ENCODE measurements at places on chromosomes 12 and 14.
A peak's percentile ranks its signal among the peaks of the same experiment; 100 is the strongest.

DNA sequence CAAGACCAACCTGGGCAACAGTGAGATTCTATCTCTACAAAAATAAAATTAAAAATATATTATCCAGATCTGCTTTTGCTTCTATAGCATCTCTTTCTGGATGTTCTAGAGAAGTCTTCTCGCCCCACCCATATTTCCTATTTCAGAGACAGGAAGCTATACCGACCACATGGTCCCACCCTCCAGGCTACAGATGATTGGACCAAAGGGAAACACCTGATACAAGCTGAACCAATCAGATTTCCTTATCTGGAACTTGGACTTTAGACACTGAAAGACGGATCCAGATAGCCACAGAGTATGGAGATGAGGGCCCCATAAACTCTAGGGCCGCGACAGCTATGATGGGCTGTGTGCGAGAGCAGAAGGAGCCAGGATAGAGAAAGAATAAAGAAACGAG lies 48.7 kb downstream of the CCDC60 start:
- no peak for DNase-seq

DNA sequence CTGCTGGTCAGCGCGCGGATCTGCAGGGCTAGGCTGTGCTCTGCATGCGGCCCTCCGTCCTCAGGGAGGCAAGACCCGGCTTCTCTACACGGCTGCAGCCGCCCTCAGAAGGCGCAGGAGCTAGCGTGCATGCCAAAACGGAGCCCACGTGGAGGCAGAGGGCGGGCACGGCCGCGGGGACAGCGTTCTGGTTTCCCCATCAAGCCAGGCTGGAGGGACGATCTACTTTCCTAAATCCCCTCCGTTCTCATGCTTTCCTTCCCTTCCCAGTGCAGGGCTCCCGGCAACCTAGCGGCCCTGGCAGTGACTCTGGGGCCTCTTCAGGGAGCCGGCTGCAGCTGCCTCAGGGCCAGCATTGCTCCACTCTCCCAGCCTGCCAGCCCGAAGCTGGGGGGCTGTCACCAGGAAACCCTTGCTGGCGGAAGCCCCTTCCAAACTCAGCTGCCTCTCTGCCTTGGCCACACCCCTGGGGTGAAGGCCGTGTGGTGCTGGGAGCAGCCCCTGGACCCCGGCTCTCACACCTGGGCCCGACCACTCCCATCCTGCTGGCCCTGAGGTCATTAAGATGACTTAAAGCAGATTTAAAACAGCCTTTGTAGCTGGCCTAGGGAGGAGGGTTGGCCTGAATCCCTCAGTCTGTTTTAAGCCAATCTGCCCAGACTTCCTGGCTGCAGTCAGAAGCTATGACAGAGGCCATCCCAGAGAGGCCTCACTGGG lies 9.2 kb upstream of the GOLGA3 start:
- DNase-seq, result no peak

DNA sequence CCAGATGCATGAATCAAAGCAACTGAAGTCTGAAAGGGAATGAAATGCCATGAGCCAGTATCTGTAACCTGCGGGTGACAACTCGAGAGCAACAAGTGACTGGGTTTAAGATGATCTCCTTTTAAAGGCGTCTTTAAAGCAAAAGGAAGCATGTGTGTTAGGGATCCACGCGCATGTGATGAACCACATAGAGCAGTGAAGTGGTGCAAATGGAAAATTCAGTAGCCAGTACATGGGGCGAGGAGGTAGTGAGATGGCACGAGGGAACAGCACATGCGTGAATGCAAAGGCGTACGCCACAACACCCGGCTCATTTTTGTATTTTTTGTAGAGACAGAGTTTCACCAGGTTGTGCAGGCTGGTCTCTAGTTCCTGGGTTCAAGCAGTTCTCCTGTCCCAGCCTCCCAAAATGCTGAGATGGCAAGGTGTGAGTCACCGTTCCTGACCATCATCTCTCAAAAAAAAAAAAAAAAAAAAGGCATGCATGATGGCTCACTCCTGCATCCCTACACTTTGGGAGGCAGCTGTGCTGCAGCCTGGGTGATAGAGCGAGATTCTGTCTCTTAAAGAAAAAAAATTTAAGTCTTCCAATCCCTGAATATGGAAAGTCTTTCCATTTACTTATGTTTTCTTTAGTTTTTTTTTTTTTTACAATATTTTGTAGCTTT lies 24.6 kb upstream of the BCL7A start:
- DNase-seq, result no peak

- DNase-seq, result no peak
Measured at GRCh38 chr14:61854898-61855297, 92.7 kb downstream of the SNAPC1 start.

- no peak for DNase-seq
Measured at GRCh38 chr12:13097491-13098011, 5.9 kb downstream of the GSG1 start.

DNA sequence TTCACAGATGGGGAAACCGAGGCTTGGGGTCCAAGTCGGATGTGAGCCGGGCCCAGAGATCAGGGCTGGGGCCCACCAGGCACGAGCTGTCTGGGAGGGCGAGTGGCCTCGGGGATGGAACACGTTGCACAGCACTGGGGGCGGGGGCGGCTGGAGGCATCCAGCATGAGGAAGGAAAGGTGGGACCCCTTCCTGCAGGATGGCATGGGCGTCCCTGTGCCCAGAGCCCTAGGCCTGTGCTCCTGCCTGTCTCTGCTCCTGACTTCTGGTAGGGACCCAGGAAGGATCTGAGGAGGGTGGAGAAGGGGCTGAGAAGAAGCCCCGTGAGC lies 183.4 kb downstream of the KIF26A start:
- DNase-seq, result no peak

DNA sequence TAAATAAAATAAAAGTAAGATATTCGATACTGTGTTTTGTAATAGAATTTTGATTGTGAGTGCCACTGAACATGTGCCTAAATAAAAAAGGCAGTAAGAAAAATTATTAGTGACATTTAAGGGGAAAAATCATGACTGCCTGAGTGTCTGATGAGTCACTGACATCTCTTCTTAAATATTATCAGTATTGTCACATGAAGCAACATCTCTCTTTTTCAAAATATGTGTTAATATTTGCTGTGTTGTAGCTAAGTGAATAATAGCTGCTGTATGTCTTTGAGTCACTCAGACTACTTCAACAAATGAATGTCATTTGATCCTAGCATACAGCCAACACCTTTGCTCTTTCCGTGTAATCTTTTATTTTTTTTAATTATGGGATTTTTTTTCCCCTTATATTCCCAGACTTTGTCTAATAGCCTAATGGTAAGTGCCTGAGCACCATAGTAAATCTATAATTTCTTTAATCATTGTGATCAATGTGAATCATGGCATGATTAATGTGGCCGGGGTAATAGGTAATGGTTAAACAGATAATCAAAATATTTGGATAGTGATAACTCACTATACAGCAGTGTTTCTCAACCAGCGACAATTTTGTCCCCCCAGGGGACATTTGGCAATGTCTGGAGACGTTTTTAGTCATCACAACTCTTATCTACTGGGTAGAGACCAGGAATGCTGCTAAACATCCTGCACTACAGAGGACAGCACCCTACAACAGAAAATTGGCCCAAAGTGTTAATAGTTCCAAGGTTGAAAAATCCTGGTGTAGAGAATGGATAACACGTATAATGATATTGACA lies 11.7 kb upstream of the OTX2 start:
- DNase-seq, result no peak

DNA sequence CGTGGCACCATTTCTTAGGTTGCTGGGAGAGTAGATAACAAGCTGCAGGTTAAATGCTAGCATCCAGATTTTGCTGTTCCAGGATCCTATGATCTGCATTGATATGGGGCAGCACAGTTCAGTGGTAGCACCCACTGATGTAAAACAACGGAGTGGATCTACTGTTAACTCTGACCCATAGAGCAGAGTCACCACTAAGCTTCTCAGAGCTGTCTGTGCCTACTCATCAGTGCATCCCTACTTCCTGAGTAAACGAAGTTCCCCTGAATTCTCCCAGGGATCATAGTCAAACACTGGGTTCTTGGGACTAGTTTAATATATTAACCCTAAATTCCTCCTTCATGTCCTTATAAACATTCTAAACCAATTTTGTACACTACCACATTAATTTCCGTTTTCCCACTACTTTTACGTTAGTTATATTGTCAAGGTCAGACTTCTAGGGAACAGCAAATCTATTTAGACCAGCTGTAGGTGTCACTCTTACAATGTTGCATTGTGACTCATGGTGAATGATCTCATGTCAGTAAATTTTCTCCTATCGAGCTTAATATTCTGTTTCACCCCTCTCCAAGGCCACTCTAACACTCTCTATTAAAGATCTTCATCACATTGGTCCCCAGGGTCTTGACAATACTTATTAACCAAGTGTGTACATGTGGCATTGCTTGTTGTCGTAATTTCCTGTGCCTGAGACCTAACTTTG lies 10.3 kb downstream of the RERGL start:
- DNase-seq, result no peak

GRCh38 chr14:22808388-22809209 lies 6.6 kb downstream of the SLC7A7 start:
- DNase-seq, result no peak

DNA sequence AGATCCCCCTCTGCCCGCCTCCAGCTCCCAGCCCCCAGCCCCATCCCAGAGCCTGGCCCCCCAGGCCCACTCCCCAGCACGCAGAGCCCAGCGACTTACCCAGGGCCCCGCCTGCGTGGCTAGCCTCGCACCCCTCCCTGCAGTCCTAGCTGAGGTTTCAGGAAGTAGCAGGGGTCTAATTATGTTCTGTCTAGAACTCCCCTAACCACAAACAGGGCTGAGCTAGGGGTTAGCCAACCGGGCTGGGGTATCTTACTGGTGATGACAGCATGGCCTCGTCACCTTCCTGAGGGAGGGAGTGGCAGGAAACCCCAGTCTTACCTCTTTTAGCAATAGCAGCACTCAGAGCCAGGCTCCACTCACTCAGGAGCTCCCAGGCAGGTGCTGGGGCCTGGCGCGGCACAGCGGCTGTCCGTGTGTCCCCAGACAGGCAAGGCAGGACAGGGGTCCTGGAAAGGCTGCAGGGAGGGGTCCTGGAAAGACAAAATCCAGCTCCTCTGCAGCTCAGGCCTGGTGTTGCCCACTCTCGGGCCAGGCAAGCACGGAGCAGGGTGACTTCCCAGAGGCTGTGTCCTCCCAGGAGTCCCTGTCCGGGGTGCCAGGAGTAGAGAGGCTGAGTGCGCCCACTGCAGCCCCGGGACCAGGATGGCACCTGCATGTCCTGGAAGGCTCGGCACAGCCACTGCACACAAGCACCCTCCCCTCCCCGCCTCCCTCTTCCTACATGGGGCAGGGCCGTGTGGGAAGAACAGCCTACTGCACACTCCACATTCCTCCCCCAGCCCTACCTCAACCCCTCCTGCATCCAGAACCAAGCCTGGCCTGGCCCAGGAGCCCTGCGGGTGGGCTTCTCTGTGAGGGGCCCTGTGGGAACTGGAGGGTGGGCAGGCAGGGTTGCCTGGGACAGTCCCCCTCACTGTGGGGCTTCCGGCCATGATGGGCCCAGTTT lies at the start of gene GPR132:
Gene GPR132 (minus strand): TSS at position 151 of the 949 bp plus-strand sequence. CDS start 10,010 bp downstream, outside the sequence.
- peak; percentile 91 for DNase-seq

DNA sequence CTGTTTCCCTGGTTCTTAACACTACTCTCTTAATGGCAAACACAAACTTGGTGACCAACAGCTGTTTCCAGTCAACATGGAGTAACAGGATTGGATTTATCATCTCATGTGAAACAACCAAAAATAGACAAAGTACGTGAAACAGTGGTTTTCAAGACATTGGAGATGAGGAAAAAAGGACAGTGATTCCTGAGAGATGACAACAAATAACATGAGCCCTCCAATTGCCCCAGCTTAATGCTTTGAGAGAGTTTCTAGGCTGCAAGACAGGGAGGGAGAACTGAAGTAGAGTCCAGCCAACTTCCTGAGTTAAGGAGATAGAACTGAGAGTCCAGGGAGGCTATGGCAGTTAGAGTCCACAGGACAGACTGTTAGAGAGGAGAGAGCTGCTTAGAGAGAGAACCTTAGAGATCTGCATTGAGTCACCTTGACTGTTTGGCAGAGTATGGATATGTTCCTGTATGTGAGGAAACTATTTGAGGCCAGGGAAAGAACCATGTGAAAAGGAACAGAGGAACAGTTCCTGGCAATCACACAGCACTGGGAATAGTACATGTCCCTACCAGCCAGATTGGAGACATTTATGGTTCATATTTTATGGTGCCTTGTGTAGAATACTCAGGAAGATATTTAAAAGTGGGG lies 106.4 kb downstream of the PCNX1 start:
- DNase-seq, result no peak

DNA sequence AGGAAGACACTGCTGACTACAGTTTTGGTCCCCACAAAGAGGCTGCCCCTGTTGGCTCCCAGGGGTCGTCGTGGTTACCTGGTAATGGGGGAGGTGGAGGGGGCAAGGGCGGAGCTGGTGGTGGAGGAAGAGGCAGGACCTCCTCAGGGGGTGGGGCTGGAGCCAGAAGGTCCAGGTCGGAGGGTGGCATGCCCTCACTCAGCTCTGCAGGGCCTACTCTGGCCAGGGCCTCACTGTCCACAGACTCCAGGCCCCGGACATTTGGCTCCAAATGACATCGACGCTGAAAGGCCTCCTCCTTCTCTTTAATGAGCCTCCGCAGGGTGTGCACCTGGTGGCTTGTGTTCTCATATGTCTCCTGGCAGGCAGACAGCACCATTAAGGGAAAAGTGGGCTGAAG lies 28.5 kb downstream of the PRPF40B start:
- no peak for DNase-seq

DNA sequence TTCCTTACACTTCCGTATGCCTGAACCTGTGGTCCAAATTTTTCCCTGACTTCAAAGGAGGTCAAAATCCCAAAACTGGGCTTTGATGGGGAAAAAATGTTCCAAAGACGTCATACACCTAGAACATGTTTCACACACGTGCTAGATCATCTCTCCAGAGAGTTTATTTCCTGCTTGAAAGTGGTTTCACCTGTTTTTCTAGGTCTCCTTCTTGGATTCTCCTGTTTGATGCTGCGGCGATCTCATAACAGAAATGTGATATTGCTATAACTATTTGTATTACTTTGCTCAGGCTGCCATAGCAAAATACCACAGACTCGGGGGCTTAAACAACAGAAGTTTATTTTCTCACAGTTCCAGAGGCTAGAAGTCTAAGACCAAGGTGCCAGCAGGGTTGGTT lies 19.7 kb upstream of the TMCC3 start:
- no peak for DNase-seq

DNA sequence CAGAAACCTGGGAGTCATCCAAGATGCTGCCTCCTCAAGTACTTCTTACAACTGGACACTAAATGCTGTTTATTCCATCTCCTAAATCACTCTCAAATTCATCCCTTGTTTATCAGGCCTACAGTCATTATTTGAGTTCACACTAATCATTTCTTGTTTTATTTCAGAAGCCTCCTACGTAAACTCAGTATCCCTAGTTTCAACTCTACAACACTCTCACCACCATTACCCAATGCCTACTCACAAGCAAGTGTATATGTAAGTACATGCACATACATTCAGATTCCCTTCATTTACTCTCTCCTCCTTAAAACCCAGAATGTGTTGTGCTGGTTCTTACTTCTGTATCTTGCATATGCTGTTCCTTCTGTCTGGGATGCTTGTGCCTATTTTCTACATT lies 43.0 kb downstream of the DDHD1 start:
- DNase-seq, result no peak

GRCh38 chr12:118377021-118377883 lies 897 bp downstream of the SUDS3 start:
- DNase-seq, result no peak

All from effector memory CD4-positive, alpha-beta T cell (primary cell).